ENCODE measurements at places on chromosomes 6 and 20.

DNA sequence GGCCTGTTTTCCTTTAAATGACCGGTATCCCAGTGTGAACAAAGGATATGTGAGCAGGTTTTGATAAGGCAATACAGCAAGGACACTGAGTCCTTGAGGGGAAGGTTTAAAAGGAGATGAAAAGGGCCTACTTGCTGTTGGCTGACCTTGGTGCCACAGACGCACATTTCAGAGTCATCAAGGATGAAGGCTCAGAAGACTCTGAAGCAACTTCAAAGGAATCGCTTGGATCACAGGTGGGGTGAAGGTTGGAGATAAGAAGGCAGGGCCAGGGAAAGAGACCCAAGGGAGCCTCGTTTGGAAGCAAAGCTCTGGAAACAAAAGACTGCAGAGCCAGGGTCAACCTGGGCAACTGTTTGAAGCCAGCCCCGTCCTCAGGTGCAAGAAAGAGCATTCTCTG, 30.1 kb upstream of the PNPLA1 start:
- DNase-seq, result no peak

DNA sequence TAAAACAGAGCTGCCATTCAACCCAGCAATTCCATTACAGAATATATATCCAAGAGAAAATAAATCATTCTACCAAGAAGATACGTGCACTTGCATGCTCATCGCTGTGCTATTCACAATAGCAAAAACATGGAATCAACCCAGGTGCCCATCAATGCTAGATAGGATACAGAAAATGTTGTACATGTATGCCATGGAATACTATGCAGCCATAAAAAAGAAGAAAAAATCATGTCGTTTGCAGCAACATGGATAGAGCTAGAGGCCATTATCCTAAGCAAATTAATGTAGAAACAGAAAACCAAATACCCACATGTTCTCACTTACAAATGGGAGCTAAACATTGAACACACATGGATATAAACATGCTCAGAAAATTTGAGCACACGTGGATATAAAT, 633.1 kb upstream of the CITED2 start:
- no peak for DNase-seq

DNA sequence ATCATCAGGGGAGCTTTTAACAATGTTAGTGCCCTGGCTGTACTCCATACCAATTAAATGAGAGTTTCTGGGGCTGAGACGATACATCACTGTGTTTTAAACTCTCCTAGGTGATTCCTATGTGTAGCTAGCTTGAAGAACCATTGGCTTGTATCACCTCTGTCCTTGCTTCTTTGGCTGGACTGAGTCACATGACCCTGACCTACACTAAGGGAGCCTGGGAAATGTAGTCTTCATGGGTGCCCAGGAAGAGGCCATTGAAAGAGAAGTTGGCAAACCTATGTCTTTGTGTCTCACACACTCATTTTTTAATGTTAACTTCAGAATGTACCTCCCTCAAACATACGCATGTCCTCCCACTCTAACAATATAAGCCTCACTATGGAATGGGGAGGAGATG, 506.6 kb downstream of the DHX35 start:
- DNase-seq, result no peak

GRCh38 chr6:167826230-167826895, 348 bp upstream of the AFDN start:
- DNase-seq, result peak; percentile 82

DNA sequence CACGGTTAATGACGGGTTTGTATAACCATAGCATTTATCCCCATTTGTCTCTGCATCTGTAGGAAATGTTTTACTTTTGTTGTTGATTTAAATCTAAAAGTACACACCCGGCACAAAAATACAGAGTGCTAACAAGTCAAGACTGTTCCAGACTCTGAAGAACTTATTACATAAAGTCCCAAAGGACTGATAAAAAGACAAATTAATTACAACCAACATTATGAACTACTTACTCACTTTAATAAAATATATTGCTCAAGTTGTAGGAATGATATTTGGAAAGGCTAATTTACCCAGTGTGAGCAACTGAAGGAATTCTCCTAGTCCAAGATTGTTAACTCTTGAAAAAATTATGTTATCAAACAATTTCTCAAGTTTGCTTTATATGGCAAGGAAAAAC, 115.6 kb downstream of the KIF13A start:
- no peak for DNase-seq

DNA sequence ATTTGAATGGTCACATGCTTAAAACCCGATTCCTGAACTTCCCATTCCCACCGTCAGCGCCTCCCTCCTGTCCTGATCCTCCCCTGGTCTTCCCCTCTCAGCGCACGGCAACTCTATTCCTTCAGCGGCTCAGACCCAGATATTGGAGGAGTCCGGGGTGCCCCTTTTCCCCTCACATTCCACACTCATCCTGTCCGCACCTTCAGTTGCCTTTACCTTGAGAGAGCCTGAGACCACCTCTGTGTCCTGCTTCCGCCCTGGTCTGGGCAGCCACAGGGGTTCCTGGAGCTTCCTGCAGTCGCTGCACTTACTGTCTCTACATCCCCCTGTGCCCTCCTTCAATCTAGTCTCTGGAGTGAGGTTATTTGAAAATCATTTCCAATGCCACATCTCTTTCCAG, 193.4 kb downstream of the BCAS1 start:
- DNase-seq, result no peak

GRCh38 chr20:45842169-45842812, 8.7 kb downstream of the SNX21 start:
- no peak for DNase-seq

GRCh38 chr6:147648916-147649315, 140.4 kb downstream of the SAMD5 start:
- DNase-seq, result no peak

Measured in NCI-H526 (cell line).